ENCODE measurements at places on chromosomes 11 and 22.

DNA sequence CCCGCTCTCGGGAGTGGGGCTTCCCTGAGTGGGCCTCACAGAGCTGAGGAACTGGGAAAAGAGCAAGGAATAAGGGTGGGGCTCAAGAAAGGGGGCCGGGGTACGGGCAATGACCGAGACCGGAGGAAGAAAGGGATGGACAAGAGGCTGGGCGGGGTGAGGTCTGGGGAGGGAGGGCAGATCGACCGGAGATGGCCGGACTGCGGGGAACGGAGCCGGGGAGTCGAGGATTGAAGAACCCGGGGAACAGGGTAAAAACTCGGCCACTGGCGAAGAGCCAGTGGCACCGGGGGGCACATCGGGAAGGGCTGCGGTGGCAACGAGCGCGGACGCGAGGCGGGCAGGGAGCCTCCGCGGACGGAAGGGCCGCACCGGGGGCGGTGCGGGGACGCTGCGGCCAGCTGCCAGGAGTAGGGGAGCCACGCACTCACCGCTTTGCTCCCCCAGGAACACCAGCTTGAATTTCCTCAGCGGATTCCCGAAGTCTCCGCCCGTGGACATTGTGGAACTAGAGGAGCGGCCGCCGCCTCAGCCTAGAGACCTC lies 667 bp downstream of the RAB6A start:
- DNase-seq = peak; percentile 34

GRCh38 chr11:2160736-2161259 lies at the start of gene INS:
Gene INS, minus strand, starts transcription at chr11:2161209. Its CDS starts 238 bp downstream, at chr11:2160971.
- DNase-seq = no peak

DNA sequence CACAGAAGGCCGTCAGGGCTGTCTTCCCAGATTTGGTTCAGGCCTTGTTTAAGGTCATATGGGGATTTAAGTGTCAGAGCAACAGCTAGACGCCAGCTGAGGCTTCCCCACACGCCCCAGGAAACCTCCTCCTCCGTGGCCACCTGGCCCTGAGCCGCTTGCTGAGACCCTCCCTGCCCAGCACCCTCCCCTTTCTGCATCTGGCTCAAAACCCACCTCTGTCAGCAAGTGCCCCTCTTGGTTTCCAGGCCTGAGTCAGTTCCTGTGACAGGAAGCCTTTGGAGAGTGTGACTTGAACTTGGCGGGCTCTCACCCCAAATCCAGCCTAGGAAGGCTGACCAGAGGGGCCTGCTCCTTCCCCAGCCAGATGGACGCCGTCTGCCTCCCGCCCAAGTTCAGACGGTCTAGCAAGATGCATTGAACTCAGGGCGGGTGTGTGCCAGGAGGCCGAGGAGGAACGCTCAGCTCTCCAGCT lies 561 bp downstream of the FXYD2 start:
- DNase-seq = no peak

DNA sequence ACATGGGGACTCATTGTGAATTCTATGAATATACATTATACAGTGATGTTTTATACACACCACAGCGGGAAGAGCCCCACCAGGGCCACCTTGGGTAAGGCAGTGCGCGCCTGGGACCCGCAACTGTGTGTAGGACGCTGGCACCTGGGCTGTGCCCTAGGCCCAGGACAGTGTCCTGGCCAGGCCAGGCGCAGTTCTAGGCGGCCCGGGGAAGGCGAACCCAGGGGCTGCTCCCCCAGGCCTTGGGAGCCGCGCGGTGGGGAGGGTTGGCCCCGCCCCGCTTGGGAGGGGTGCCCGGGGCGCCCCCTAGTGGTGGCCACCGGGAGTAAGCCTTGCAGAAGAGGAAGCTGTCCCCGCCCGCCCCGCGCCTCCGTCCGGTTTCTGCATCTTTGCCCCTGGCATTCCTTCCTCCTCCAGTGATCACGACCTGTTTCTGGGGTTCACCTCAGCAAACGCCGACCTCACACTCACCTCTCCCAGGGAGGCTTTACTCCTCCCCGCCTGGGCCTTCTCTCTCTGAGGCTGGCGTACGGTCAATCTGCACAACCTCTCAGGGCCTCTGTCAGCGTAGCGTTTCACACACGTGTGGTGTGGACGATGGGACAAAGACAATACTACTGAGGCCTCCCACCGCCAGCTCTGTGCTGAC lies 9.5 kb upstream of the EHD1 start:
- DNase-seq = peak; percentile 80

DNA sequence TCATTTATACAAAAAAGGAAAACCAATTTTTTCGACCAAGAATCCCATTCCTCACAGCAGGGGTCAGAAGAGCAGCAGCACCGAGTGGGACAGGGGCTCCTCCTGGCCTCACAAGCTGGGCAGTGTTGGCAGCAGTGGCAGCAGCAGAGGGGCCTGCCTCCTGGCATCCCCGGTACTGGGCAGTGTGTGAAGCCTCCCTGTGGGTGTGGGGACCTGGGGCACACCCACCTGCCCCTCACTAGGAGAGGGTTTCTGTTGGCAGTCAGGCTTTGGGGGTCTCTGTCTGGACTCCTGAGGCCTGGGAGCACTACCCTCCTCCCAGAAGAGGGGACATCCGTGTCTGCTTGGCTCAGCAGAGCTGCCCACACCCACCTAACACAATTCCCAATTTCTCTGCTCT lies 67.8 kb downstream of the NECTIN1 start:
- no peak for DNase-seq

DNA sequence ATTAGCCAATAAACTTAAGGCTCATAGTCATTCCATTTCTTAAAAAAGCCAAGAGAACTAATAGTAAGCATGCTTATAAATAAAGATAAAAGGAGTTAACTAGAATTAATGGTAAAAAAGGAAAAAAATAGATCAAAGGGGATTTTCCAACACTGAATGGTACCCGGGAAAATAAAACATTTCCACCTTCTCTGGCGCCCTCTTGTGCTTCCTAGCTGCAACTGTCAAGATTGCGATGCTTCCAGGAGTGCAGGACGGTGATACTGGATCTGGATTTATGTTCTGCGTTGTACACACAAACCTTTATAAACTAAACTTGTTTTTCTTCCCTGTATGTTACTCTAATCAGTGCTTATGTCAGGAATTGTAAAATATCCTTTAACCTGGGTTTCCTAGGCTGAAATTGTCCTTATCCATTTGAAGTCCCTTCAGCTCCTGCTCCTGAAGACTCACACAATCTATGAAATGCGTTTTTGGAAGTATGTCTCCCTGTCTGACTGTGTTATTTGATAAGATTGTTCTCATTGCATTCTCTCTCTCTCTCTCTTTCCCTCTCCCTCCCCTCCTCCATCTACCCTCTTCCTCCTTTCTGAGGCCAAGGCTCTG lies 9.6 kb upstream of the HTATIP2 start:
- peak; percentile 49 for DNase-seq

DNA sequence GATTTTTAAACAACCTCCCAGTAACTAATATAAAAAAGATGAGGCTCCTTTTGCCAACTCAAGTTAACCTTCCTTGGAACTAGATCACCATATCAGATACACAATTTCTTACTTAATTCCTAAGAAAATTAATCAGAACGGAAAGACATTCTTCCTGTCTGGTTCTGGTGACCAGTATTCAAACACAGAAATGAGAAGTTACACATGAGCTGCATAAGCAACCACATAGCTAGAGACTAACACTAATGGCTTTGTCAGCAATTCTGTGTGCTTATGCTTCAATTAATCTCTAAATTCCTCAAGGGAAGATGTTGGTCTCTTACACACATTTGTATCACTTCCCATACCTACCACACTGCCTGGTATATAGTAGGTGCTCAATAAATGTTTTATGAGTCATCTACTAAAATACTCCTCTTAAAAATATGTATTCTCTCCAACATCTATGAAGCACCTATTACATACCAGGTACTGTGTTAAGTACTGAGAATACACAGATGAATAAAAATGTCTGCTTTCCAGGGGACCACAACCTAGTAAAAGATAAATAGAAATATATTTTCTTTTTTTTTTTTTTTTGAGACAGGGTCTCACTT lies 54.5 kb downstream of the GAB2 start:
- no peak for DNase-seq

GRCh38 chr11:119525180-119525866 lies 102.4 kb upstream of the THY1 start:
- DNase-seq = no peak
